ENCODE measurements at places on chromosomes 6 and 20.

DNA sequence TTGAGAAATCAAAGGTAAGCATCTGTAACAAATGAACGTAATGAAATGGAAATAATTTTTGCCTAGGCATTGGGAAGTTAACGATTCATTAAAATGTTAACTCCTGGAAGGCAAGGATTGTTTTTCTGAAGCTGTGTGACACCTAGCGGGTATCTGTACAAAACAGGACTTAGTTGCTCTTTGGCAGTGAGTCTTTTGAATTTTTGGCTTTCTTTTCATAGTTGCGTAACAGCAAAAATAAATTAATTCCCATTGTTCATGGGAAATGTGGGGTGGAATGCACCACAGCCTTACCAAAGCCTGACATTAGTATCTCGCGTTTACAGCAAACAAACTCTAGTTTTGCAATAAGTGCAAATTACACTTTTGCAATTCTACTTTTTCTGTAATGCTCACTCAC lies 92.7 kb upstream of the DTNBP1 start:
- DNase-seq, result no peak

DNA sequence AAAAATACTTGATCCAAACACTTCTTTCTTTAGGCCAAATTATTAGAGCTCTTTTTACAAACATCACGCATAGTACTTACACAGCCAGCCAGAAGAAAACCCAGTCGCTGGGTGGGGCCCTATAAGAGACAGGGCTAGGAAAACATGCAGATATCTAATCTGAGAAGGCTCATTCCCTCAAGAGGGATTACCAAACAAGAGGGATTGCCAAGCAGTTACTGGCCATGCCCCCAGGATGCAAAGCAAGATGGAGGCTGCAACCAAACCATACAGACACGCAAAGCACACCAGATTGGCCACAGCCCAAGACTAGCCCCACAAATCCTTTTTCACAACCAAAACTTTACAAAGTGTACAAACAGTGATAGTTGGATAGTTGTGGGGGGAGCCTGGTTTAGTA lies 1235.4 kb upstream of the GJE1 start:
- no peak for DNase-seq

DNA sequence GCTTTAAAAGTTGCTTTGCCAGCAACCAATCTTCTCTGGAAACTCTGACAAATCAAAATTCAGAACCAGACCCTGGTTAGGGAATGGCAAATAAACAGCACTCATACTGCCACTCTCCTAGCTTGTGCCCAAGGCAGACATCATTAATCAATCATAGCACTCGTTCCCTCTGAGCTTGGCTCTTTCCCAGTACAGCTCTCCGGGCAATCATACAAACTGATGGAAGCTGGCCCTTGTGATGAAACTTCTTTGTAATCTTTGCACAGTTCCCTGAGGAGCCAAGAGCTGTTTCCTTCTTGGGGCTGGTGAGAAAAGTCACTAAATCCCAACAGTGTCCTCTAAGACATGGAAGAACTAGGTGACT lies 34.7 kb downstream of the KIAA1755 start:
- no peak for DNase-seq

- DNase-seq, result no peak
These were observed 59.4 kb downstream of the PYGB start for GRCh38 chr20:25306991-25307903.

- no peak for DNase-seq
These were observed 51.1 kb downstream of the MMS22L start for GRCh38 chr6:97231911-97232310.

DNA sequence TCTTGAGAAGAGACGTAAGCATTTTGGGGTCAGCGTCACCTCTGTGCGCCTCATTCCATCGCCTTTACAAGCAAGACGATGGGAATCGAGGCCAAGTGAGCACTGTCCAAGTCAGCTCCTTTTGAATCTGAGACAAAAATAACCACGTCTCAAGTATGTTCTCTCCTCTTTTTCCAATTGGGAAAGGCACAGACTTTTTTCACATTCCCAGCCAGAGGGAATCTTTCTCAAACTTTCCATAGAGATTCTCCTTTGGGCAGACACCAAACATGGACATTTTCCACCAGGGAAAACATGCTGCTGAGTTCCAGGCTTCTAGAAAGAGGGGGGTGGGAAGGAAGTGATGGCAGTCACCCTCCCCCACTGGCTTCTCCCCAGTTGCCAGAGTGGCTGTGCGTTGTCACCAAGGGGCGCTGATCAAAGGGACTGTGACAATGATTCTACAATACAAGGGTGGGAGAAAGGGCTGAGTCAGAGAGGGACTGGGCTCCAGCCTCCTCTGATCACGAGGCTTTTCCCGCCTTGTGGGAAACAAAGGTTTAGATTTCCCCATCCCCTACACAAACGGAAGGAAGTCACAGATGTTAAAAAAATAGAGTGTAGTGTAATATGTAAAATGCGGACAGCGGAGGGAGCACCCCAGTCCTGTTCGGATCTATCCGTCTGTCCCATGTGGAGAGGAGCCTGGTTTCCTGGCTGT lies 281.9 kb upstream of the RNF24 start:
- peak; percentile 76 for DNase-seq

GRCh38 chr6:16319813-16320532 lies 81.6 kb downstream of the GMPR start:
- DNase-seq, result peak; percentile 69

GRCh38 chr6:9647599-9647998 lies 767.3 kb downstream of the TFAP2A start:
- no peak for DNase-seq

DNA sequence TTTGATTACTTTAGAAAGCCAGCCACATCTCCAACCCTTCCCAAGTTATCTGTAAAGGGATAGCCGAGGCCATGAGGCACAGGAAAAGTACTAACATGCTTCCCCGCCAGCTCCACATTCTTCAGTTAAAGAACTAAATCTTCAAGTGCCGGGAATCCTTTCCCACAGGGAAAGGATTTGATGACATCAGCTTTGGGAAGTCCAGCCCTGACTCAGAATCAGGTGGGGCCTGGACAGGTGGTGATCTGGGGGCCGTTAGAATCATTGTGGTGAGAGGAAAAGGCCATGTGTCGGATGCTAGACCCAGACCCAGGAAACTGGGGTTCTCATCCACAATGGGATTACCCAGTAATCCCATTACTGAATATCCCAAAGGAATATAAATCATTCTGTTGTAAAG lies 580.0 kb downstream of the QKI start:
- DNase-seq, result no peak

DNA sequence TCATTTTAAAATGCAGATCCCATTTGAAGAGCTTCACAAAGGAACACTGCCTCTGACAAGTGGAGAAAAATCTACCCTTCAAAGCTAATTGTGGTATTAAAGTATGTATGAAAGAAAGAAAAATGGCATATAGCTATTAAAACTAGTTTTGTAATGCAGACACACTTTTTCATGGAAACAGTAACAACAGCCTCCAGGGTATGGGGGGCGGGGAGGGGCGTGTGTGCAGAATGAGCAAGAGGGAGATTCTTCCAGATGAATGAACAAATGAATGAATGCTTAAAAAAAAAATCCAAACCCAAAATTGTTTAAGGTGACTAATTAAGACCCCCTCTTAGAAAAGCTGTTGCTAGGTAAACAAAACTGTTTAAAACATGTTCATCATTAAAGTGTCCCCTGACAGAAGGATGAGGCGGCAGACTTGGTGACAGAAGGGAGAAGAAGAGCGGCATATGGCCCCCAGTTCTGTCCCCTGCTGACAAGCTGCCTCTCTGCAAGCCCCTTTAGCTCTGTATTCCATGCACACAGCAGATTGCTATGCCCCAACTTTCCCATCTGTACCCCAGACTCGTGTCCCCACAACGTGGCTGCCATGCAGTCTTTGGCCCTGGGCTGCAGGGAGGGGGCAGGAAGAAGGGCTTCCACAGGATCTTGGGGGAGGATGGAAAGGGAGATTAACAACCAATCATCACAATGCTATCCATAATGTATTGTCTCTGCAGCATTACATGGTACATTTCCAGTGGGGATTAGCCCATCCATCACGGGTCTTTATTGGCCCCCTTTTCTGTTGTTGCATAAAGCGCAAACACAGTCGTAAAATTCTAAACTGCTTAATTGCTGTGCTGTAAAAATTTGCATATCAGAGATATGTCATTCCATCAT lies 108.4 kb upstream of the OLIG3 start:
- no peak for DNase-seq

DNA sequence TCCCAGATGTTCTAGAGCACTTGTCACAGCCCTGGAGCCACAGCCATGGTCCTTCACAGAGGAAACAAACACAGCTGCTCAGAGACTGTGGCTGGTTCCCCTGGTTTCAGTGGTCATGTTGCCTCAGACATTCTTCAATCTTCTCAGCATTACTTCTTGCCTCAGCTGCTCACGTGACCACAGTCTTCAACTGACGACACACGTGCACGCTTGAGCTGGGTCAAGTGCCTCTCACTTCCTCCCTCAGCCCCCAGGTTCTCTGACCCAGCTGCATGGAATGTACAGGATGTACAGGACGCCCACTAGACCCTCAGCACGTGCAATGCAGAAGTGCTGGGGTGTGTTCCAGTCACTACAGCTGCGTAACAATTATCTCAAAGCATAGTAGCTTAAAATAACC lies 159.8 kb upstream of the GGTLC1 start:
- DNase-seq, result no peak

DNA sequence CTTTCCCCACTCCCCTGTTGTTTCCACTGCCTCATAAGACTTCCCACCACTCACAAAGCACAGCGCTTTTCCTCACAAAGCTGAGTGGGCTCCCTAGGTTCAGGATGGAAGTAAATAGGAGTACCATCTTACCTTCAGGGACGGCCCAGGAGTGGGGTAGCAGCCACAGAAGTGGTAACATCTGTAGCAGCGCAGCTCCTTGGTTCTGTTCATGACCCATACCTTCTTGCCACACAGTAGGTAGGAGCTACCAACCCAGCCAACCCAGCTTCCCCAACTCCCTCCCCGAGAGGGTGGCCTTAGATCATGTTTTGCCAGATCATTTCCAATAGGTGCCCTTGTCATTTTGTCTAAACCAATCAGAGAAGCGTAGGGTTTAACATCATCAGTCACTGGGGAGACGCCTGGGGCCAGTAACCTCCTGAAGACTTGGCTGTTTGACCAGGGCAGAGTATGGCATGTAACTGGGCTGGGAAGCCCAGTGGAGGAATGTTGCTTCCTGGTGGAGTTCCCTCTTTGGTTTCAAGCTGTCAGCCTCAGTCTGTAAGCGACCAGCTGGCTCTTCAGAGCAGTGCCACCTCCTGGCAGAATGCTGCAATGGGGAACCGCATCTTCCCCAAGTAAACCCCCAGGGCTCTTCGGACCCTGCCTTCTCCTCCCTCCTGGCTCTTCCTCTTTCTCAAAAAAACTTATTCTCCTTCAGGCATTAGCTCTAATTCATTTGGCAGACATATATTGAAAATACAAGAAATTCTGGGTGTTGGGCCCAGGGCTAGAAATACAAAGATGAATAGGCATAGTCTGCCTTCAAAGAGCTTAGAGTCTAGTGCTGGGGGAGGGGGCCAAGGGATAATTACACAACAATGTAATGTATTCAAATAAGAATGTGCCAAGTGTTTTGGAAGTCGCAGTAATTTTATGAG lies at the start of gene HLA-DMA:
TSS of gene HLA-DMA (minus strand) at position 281 of the 923 bp plus-strand sequence. CDS start at position 220, 61 bp downstream.
- peak; percentile 62 for DNase-seq

DNA sequence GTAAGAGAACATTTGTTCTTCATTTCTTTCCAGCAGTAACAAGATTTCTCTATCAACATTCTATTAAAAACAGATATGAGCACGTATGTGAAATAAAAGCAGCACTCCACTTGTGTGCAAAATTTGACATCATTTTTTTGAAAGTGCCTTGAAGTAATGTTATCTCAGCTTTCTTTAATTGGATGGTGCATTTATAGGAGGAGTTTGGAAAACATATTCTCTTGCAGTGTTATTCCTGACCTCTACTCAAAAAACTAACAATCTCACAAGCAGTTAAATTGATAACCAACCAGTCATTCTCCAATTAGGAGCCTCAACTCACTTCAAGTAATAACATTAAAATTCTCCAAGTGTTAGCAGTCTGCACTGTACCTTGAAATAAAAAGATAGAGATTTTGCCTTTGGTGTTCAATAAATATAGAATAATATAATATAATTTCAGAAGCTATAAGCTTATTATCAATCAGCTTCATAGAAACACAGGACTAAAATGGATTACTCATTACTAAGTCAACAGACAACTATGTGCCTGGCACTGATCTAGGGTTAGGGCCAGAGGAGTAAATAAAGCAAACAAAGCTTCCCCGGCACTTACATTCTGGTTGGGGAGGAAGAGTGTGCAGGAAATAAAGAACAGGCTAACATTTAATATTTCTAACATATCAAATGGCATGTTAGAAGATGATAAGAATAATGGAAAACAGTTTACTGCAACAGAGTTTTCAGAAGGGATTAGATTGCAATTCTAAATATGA lies 149.0 kb upstream of the SGK1 start:
- no peak for DNase-seq

GRCh38 chr6:156102129-156102528 lies 646.5 kb upstream of the NOX3 start:
- DNase-seq, result no peak

DNA sequence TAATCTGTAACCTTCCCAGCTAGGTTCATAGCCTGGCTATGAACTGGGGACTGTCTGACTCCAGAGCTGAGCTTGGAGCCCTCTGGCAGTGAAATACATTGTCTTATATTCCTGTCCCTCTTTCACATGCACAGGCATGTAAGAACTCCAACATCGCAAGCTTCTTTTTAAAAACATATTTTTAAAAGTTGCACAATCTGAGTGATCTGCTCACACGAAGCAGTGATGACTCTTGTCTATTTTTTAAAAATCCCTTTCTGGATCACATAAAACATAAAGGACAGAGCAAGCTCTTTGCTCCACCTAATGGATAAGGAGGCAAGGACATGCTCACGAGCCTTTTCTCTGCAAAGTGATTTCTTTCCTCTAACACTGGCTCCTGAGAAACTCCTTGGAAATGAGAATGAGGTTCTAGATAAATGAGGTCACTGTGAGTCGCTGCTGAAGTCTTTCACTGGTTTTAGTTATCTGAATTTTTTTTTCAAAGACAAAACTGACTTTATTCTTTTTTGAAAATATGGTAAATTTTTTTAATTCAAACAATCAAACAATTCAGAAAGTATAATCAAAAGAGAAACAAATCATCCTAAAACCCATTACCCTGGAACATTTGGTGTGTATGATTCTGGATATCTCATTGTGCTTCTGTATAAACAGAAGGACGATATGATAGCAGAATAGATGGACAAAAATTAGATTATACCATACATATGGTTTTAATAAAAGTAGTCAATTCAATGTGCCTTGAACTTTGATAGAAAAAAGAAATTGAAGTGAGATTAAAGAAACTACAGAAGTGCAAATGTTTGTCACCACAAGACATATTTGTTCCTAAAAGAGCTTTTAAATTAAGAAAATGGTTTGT lies 30.8 kb downstream of the IL20RA start:
- DNase-seq, result peak; percentile 37
